GM04504 (cell line): ENCODE measurements at places on chromosomes 3 and 15.

- no peak for DNase-seq
Observed at GRCh38 chr3:38636881-38637280, 12.6 kb downstream of the SCN5A start.

DNA sequence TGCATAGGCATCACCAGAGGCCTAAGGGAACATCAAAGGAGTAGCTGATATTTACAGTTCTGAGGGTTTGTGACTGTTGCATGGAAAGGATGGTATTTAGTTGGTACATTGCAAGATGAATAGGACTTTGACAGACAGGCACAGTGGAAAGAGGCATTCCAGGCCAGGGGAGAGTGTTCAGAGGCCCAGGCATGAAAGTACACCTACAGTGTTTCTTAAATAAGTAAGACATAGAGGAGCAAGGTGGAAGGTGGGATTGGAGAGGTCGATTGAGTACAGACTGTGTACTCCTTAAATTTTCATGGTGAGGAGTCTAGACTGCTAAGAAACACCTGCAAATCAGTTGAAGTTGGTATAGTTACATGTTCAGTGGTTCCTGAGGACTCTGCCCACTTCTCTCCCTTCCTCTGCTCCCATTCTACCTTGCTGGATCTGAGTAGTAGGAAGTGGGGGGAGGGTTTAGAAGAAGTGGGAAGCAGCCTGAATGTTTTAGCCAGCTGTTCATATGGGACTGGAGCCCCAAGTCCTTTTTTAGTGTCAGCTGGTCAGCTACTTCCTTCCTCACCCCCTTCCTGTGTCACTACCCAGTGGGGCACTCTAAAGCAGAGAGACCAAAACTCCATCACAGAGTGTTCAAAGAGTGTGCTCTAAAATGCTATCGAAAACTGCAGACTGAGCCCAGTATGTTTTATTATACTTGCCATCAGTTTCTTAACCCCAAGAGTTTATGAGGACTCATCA lies 14.0 kb downstream of the KLHL18 start:
- DNase-seq = no peak

- DNase-seq = peak; percentile 3
Observed at GRCh38 chr15:47374222-47374621, 343.1 kb upstream of the SEMA6D start.

DNA sequence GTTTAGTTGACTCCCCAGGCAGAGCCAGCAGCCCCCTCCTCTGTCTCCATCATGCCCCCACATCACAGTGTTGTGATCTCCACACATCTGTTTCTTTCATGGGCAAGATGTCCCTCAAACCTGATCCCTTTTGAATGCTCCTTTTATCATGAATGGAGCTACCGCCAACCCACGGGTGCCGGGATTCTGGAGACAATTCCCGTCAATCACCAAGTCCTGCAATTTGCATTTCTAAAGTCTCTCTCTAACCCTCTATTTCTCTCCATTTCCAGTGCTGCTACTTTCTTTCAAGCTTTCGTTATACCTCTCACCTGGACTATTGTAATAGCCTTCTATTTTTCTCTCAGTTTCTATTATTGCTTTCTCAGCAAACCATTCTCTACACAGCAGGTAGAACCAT lies 89.7 kb upstream of the CCNL1 start:
- no peak for DNase-seq

GRCh38 chr3:59754456-59755129 lies 704.8 kb upstream of the CFAP20DC start:
- no peak for DNase-seq

DNA sequence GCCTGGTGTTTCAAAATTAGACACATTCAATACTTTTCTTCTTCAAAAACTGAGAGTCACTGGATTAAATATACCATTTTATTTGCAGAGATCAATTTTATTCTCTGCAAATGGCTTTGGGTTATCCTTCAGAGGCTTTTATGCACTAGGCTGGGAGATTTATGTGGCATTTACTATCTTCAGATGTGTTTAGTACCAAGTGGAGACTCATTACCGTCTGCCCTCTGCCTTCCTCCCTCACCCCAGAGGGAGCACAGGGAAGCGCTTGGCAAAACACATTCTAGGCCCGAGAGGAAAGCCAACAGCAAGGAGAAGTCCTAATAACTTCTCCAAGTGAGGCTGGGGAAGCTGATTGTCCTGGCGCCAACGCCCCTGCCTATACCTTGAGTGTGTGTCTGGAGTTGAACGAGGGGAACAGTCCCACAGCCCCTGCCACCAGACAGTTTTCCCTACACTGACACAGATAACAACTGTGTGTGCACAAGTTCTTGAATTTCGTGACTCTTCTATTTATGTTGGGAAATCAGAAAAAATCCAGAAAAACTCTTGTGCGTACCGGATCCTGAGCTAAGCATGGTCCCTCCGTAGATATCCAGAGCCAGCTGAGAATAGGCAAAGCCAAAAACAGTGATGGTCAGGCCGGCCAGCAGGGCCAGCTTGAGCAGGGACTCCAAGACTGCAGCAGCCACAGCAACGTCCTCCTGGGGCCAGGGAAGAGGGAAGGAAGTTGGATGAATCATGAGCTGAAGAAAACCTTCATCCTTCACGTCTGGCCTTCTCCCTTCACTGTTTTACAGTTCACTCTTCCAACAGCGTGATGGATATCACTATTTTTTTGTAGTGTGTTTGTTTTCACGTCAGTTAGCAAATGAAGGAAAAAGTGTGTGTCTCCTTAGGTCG lies 26.6 kb downstream of the RFT1 start:
- DNase-seq = no peak

DNA sequence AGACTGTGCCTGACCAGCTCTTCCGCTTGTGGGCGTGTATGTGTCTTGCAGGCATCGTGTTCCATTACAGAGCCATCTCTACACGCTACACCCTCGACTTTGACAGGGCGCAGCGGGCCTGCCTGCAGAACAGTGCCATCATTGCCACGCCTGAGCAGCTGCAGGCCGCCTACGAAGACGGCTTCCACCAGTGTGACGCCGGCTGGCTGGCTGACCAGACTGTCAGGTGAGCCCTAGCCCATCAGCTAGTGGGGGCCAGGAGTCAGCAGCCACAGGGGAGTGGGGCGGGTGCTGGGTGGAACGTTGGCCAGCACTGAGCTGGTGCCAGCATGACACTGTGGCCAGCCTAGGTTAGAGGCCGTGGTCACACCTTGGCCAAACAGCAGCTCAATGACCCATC lies 36.7 kb downstream of the ACAN start:
- no peak for DNase-seq

- DNase-seq = no peak
Observed at GRCh38 chr3:105406268-105406667, 39.6 kb downstream of the ALCAM start.
